ENCODE measurements at places on chromosomes 1 and 21.

DNA sequence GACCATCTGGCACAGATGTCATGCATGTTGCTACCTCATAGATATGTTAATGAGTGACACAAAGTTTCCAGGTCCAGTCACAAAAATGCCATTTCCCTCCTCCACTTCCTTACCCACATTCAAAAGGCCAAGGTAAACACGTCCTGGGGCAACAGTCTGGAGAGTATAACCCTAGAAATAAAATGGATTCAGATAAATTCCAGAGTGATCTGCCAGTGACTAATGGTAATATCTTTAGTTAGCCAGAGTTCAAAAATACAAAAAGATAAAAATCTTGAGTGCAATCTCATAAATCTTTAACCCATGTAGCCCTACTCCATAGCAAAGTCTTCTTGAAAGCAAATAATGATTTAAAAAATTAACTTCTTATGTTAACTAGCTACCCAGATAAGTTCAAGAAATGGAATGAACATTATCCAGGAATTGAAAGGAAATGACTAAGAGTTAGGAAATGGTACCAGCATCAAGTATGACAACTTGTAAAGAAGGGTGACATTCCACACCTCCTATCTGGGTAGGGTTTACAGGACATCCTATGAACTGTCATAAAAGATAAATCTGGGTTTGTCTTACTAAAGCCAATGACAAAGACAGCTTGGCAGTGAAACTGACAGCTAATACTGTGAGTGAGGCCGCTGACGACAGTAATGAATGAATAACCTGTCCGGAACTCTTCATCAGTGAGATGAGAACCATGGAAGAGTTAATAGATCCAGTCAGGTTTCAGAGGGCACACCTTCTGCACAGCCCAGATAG, 18.1 kb downstream of the RGS2 start:
- DNase-seq: no peak

GRCh38 chr21:26423511-26423910, 149.6 kb downstream of the CYYR1 start:
- DNase-seq: no peak

- DNase-seq: no peak
These were observed 256.0 kb upstream of the LYPLAL1 start for GRCh38 chr1:218917656-218918055.

GRCh38 chr1:150965605-150966004, 9.0 kb downstream of the CERS2 start:
- no peak for DNase-seq

- no peak for DNase-seq
These were observed 13.4 kb downstream of the PLEKHO1 start for GRCh38 chr1:150162862-150163706.

DNA sequence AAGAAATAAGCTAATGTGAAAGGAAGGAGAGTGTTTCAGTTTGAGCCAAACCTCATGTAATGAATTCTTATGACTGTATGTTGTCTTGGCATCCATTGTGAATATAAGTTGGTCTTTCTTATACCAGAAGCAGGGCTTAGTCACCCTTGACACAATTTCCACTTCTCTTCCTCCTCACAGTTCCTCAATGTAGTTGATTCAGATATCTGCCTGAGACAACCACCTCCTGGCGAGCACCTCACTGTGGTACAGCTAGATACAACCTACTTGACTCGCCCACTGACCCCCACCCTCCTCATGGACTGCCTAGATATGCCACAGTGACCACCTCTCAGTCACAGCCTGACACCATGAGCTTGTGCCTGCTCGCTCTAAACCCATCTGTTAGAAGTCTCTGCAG, 45.6 kb downstream of the KYAT3 start:
- no peak for DNase-seq

DNA sequence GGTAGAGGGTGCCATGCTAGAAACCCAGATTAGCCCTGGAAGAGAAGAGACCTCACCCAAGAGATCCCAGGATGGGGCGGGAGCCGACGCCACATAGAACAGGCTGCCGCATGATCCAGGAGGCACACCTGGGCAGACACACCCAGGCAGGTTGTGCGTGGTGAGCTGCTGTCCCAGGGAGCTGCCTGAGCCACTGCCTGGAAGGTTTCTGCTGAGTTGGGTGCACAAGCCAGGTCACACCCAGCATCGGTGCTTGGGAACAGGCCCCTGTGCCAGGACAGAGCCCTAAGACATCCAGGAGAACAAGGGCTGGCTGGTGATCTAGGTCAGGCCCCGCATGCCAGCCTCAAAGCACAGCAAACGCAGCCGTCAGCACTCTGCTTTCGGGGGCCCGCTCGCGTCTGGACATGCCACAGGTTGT, 40.2 kb downstream of the CTNNBIP1 start:
- DNase-seq: no peak

DNA sequence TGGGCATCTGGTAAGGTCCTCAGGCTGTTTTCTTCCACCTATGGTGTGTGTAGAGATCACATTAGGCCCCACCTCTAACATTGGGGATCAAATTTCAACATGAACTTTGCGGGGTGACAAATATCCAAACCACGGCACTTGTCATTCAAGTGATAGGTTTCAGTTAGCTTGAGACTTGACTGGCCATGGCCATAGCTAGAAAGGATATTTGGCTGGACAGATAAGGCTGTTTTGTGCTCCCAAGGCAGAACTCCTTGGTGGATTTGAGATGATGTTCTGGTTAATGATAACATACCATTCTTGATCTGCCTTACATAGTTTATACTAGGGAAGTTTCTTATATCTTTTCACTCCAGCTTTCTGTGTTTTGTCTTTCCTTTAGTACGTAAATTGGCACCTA, 48.5 kb downstream of the CELF3 start:
- no peak for DNase-seq

- no peak for DNase-seq
These were observed 11.6 kb upstream of the OLFML2B start for GRCh38 chr1:162035241-162035640.

DNA sequence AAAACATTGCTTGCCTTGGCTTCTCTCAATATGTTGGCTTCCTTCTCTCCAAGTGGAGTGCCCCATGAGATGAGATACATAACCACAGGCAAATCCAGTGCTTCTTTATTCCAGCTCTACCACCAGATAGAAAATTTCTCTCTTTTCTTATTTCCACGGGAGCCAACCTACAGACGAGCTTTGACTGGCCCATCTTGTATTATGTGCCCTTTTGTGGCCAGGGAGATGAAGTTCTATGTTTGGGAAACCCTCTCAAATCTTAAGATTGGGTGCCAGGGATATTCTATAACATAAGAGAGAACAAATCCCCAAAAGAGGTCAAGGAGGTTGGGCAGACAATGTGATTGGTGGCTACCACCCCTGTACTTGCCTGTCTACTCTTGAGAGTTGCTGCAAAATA, 351.8 kb downstream of the ZNF326 start:
- DNase-seq: no peak

- DNase-seq: no peak
These were observed 49.0 kb upstream of the TSPAN2 start for GRCh38 chr1:115138271-115138670.

DNA sequence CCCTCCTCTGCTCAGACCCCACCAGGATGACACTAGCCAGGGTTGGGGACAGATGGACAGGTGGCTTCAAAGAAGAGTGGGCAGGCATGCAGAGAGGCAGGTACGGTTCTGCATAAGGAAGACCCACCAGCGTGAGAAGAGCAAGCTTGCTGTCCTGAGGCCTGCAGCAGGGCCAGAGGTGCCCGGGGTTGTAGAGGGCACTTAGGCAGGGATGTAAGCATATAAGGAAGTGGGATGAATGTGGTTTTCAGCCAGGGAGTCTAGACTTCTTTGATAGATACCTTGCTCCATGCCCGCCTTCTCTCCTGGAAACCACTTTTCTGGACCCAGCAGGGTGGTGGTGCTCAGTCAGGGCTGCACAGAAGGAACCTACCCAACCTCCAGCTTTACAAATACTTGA, 1.4 kb downstream of the TTC39A start:
- DNase-seq: no peak

DNA sequence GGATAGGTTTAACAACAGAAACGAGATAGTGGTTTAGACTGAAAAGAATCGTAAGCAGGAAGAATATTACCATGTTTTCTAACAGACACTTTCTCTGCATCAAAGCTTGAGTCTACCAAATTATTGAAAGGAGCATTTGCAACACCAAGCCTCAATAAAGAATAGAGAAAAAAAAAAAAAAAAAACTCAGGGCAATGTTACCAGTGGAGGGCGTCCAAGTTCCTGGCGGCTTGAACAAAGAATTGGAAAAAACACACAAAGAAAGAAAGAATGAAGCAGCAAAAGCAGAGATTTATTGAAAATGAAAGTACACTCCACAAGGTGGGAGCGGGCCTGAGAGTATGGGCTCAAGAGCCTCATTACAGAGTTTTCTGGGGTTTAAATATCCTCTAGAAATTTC, 686.5 kb upstream of the ADGRL2 start:
- no peak for DNase-seq

GRCh38 chr21:46098303-46099141, 610 bp downstream of the COL6A2 start:
- no peak for DNase-seq

GRCh38 chr21:43880111-43880985, 15.3 kb downstream of the AGPAT3 start:
- DNase-seq: no peak
